ENCODE measurements at places on chromosomes 11 and 22. TPM values are rescaled to one million over a fixed set of nuclear protein-coding genes. Genes with fewer than 3 reads are reported as not detected.
A peak's percentile ranks its signal among the peaks of the same experiment; 100 is the strongest.

DNA sequence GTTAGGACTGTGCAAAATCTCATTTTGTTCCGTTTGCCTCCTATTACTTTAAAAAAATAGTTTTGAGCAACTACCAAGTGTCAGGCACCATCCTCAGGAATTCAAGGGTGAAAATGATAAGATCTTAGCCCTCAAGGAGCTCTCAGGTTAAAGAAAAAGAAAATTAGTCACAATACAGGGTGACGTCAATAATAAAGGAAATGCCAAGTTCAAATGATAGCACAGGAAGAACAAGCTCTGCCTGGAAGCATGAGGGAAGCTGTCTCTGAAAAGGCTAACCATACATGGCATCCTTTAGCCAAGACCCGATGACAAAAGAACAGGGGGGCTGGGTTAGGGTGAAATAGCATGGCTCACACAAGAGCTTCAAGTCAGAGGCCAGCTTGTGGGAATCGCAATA lies 11.1 kb upstream of the MPZL2 start:
- no peak for DNase-seq

DNA sequence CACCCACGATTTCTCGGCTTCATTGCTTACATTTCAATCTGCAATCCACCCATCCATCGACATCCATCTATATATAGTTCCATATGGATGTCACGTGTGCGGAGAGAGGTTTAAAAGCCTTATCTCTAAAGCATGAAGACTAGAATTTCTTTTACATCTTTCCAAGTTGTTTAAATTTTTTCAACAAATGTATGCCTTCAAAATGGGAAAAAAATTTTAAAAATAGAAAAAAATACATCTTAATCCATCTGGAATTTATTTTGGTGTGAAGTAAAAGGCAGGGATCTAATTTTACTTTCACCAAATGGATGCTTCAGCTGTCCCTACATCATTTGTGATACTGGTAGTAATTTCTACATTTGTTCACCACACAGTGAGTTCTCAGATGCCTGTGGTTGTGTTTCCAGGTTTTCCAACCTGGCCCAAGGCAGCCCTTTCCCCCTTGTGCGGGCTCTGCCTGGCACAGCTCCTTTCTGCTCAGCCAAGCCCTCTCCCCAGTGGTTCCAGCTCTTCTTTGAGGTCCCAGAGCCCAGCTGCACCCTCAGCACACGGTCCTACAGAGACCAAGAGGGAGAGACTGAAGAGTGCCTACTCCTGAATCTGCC lies 37.6 kb upstream of the KLHL35 start:
- no peak for DNase-seq

DNA sequence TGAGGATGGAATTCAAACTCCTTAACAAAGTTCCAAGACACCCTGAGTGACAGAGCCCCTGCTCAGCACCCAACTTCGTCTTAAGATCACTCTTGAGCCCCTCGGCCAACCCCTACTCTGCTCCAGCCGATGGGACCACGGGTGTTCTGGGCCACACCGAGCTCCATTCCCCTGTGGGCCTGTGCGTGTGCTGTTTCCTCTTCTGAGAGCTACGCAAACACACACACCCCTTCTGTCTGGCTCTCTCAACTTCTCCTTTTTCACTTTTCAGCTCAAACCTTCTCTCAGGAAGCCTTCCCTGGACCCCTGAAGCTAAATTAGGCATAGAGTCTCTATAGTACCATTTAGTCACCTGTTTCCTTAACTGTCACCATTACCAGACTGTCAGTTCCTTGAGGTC lies 37.5 kb upstream of the NNMT start:
- DNase-seq, result no peak

GRCh38 chr11:26974996-26975395 lies 18.9 kb upstream of the FIBIN start:
- DNase-seq, result no peak

- no peak for DNase-seq
Measured at GRCh38 chr11:60204922-60205321, 22.0 kb upstream of the MS4A6A start.

GRCh38 chr11:19891022-19891421 lies 178.4 kb downstream of the NAV2 start:
- no peak for DNase-seq

DNA sequence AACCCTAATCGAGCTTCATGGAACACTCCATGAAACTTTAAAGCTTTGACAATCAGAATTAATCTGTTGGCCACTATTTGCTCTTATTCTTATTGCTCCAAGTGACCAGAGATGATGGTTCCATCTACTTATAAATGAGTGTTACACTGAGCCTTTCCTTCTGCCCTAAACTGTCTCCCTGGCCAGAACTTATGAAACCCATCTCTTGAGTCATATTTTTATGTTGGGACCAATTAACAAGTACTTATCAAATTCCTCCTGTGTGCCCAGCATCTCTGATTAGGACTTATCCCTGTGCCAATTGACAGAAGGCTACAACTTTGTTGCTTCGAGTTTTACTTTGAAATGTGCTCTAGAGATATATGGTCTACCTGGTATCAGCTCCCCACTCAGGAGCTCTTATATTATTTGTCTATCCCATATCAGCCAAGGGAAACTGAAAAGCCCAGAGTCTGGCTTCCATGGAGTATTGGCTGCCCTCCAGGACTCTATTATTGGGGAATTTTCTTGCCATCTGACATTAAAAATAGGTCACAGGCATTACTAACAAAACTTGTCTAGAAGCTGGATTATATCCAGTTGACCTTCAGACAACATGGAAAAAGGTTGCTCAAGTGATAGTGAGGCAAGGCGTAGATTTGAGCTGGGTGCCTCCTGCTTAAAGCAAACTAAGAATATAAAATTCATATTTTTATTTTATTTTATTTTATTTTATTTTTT lies 8.8 kb downstream of the KREMEN1 start:
- no peak for DNase-seq

DNA sequence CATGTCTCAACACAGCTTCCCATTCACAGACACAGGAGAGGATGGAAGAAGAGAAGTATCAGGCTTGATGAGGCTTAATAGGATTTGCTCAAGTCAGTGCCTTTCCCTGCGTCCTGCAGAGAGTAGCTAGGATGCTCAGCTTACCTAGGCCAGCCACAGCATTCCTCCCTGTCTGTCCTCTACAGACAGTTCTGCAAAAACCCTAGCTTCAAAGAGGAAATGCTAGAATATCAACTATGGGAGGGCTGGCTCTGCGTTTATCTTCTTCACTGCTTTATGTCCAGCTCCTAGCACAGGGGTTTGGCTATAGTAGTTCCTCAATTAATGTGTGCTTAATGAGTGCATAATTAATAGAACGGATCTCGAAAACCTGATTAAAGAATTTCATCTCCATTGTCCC lies 16.4 kb downstream of the KCNJ5 start:
- DNase-seq, result no peak

DNA sequence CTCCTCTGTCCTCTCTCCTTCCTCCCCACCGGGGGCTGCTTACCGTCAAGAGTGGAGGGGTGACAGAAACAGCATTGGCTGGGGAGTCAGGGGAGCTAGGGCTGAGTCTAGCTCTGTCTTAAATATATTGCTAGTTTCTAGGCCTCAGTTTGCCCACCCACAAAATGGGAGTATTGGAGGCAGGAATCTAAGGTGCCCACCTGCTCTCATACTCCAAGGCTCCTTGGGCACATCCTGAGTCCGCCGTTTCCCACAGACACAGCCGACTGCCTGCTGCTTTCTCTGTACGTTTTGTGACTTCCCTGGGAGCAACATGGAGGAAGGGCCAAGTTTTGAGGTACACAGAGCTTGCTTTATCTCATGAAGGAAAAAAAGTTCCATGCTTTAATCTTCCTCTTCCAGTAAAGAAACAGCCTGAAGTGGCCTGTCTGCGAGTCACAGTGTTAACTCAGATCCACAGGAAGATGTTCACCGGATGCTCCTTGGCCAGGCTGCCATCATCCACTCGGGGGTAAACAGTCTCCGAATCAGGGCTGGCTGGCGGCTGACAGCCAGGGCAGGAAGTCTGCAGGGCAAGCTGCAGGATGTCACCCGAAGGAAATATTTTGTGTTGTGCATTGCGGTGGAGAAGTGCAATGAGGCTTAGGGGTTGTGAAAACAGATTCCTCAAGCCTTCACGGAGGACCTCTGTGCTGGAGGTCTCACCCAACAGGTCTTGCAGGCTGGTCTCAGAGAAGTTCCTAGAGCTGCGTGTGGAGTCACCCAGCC lies 11.0 kb upstream of the CERK start:
- DNase-seq, result no peak

- DNase-seq, result no peak
Measured at GRCh38 chr11:36131721-36132397, 157.4 kb downstream of the COMMD9 start.

DNA sequence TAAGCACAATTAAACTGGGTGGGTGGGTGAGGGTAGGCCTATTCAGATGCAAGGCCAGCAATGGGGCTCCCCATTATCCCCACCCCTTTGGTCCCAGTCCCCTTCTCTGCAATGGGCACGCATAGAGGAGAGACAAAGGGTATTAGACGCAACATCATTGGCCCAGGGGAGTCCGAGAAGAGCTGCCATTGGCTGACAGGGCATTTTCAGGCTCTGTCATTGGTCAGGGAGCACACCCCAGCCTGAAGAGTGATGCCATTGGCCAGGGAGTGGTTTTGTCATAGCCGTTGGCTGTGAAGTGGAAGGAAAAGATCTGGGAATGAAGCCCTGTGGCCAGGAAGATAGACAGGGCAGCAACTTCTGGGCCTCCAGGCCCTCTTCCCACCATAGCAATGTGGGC lies 2.8 kb upstream of the TRIM3 start:
- no peak for DNase-seq

DNA sequence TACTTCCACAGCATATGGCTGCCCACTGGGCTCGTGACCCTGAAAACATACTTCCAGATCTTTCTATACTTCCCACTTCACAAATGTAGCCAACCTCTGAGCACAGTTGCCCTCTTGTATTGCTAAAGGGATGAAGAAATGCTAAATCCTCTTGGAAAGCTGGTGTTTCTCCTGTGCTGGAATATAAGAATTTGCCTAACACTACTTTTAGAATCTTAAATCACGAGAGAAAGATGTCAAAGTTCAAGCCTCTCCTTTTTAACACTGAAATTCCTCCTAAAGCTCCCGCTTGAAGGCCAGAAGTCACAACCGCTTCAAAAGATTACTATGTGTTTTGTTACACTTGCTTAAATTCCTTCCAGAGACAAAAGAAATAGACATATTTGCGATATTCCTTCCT lies 21.9 kb downstream of the MAML2 start:
- DNase-seq, result no peak

DNA sequence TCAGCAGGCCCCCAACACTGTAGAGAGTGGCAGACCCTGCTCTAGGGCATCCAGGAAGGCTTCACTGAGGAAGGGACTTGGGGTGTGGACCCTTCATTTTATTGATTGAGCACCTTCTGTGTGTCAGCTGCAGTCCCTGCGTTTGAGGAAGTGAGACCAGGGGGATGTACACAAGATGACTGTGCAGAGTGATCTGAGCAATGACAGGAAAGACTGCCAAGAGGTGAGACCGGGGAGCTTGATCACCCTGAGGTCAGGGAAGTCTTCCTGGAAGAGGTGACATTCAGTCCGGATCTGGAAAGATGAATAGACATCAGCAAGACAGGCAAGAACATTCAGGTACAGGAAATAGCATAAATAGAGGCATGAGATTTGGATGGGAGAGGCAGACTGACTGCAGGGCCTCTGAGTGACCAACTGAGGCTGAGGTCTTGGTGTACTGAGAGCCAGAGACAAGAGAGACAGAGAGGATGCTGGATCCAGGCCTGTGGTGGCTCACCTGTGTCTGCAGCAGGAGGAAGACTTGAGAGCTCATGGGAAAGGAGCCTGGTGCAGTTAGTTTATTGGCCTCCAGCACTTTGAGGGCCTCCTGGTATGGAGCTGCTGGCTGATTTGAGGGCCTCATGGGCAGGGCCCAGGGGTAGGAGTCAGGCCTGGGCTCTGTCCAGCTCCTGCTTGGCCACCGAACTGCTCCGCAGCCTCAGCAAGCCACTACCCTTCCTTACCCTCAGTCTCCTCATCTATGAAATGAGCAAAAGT lies 5.2 kb downstream of the DGAT2 start:
- DNase-seq, result no peak

DNA sequence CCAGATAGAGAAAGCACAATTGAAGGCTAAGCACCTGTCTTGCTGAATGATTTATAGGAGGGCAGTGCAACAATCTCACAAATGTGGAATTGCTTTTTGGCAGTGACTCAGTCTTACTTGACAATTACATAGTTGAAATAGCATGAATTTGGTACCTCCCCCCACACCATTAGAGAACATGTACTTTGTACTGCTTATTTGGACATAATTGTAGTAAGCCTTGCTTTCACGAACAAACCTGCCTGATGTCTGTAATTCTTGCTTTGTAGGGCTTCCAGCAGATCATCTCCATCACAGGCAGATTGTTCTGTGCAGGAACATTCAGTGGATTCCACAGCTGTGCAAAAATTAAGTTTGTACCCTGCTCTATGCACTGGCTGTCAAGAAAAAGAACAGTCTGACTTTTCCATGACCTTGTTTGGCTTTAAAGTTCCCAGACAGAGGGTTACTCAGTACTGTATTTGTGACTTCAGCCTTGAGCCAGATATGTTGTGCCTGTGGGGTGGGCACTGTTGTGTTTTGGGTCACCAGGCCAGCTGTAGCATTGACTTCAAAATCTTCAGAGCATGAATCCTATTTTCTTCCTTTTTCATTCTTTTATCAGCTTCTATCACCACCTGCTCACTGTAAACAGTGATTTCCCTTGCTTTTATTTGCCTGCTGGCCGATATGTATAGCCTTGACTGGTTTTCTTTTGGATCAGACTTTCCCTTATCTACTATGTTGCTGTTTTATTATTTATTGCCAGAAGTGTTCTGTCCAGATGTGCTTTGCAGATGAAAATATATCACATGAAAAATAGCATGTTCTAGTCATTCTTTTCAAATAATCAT lies 941.0 kb upstream of the CHORDC1 start:
- DNase-seq, result peak; percentile 65

- DNase-seq, result no peak
Measured at GRCh38 chr11:12890476-12890875, 118.6 kb upstream of the RASSF10 start.

- no peak for DNase-seq
Measured at GRCh38 chr22:42366806-42367581, 65.2 kb downstream of the NFAM1 start.

DNA sequence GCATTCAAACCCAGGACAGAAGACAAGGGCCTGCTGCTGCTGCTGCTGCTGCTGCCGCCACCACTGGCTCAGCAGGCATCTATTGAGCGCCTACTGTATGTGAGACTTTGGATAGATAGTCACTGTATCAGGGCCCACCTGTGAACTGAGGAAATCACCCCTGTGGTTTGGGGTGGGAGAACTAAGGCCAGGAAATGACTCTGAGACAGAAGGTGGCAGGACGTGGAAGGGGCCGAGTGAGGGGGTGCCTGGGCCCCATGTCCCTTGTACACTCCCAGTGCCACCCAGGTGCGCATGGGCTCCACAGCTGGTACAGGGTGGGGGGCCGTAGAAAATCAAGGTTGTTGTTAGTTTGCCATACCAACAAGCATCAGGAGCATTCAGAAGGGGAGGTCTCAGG lies 50.6 kb downstream of the ARHGAP8 start:
- no peak for DNase-seq

NRIP3 gene
- total RNA-seq, result 24.0 TPM

PGA3 gene
- total RNA-seq, result not detected

ARHGAP20 gene
- total RNA-seq, result 0.14 TPM

SLC6A5 gene
- total RNA-seq, result not detected

Measured in kidney epithelial cell (primary cell).